Hepatic stellate cell (primary cell): ENCODE measurements at places on chromosomes 11 and 22.

- DNase-seq = no peak
These were observed 24.7 kb downstream of the LUZP2 start for GRCh38 chr11:24521601-24522000.

- no peak for DNase-seq
These were observed 227.6 kb upstream of the PITPNB start for GRCh38 chr22:28146401-28147314.

DNA sequence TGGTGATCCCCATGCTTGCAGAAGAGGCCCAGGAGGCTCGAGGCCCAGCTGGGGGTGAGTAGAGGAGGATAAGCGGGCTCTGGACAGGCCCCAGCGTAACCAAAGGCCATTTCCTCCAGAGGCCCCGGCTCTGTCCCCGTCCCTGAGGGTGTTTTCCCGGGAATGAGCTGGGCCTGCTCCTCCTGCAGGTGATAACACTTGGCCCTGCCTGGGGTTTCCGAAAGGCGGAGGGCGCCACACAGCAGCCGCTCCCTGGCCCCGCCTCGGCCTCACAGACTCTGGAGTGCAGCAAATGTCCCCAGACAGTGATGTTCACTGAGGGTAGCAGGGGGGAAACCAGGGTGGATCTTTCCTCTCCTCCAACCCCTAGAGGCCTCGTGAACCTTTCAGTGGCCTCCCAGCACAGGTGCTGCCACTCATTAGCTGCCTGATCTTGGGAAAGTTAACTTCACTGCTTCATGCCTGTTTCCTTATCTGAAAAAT lies 10.5 kb upstream of the MGAT3 start:
- DNase-seq = no peak

GRCh38 chr11:986270-986951 lies 50.1 kb downstream of the MUC6 start:
- DNase-seq = no peak

DNA sequence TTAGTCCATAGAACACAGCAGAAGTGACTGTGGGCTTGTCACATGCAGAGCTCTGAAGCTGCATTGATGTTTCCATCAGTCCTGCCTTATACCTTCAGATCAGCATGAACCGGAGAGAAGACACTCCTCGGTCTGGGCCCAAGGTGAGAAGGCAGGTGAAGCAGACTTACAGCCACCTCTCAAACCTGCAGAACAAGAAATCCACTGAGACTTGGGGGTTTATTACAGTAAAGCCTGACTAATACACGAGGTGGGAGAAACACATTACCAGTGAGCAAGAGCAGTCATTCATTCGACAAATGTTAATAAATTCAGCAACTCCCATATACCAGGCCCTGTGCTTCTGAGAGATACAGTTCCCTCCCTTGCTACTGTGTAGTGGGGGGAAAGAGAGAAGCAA lies 279.0 kb downstream of the DDX10 start:
- no peak for DNase-seq

DNA sequence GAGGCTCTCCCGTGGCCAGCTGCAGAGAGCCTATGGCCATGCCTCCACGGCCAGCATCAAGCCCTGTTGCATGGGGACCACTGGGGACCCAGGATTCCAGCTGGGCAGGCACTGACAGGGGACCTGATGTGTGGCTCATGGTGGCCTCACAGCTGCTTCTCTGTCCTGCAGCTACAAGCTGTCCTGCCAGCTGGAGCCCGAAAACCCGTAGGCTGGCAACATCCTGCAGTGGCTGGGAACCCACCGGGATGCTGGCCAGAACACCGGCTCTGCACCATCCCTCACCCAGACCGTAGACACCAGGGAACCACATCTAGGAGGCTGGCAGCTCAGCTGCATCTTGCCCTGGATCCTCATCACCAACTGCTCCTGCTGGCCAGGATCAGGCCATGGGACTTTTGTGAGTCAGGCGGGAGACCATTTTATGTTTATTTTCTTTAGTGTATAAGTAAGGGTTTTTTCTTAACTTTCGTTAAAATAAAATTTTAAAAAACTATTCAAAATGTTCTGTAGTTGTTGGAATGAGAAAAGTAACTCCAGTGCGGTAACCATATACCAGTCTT lies 7.9 kb downstream of the RGL4 start:
- DNase-seq = no peak

DNA sequence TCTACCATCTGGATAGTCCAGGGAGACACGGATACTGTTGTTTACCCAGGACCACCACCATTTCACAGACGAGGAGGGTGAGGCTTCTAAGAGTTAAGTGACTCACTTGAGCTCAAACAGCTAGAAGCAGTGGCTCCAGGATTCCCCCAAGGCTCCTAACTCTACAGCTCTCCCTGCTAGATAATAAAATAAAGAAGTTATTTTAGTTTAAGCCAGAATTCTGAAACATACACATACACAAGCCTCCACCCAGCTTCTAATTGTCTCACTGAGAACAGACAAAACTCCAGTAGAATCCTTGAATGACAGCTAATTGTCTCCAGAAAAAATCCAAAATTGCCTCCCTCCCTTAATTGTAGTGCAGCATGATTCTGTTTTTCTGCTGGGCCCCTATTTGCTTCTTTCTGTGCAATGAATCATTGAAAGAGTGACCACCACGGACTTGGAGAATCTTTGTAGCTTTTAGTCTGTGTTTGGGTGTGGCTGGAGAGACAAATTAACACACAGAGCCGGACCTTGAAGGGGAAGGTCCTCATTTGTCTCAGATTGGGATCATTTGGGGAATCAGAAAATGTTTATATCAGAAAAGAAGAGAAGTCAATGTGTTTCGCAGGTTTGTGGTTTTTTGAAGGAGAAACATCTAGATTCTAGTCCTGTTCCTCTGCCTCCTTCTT lies 64.9 kb downstream of the COMMD9 start:
- no peak for DNase-seq

DNA sequence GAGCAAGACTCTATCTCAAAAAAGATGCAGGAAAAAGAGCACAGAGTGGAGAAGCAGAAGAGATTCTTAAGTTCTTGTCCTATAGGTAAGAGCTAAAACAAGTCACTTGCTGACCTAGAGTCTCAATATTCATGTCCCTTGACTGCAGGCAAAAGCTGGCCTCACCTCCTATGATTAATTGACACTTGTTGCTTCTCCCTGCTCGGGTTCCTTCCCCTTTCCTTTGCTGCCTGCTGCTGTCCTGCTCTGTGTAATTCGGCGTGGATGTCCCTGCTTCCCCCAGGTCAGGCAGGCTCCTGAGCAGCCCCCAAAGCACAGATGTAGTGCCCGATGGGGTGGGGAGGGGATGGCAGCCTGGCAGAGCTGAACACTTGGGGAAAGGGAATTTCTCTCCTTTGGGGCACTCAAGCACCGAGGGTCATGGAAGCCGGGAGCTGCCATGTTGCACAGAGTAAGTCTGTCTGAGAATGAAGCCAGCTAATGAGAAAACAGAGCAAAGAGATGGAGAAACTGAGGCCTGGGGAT lies 60.8 kb upstream of the NUP50 start:
- DNase-seq = no peak

DNA sequence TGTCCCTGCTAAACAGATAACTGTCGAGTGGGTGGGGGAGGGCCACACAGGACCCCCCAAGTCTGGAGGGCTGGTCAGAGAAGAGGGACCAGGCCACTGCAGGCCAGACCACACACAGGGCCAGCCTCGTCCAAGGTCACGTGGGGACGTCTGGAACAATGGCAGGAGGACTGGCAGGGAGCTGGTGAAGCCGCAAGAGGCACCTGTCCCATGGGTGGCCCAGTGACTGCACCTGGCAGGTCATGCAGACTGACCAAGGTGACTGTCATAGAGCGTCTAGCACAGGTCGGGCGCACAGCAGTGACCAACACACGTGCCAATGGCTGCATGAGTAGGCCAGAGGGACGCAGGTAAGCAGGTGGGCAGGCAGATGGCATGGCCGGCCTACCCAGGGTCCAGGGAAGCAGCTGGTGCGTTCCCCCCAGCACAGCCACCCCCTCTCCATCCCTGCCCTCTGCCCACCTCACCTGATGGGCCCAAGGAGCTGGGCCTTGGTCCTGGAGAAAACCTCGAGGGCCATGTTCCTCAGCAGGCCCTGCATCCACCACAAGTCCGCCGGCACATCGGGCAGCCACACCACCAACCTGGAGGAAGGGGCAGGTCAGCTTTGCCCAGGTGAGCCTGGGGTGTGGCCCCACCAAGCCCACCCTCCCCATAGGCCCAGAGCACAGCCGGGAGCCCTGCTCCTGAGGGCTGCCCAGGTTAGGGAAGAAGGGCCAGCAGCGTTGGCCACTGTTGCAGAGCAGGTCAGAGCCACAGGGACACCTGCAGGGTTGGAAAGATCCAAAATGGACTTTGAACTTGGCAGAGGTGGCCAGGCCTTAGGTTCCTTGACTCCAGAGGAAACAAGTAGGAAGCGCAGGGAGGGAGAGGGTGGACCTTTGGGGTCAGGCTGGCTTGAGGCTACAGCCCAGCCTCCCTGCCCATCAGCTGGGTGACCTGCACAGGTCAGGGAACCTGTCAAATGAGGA lies 10.4 kb downstream of the PNPLA5 start:
- no peak for DNase-seq

- peak; percentile 66 for DNase-seq
These were observed 8.0 kb upstream of the TLCD5 start for GRCh38 chr11:120316880-120317688.

- no peak for DNase-seq
These were observed 3.6 kb downstream of the IL18 start for GRCh38 chr11:112160091-112160848.

DNA sequence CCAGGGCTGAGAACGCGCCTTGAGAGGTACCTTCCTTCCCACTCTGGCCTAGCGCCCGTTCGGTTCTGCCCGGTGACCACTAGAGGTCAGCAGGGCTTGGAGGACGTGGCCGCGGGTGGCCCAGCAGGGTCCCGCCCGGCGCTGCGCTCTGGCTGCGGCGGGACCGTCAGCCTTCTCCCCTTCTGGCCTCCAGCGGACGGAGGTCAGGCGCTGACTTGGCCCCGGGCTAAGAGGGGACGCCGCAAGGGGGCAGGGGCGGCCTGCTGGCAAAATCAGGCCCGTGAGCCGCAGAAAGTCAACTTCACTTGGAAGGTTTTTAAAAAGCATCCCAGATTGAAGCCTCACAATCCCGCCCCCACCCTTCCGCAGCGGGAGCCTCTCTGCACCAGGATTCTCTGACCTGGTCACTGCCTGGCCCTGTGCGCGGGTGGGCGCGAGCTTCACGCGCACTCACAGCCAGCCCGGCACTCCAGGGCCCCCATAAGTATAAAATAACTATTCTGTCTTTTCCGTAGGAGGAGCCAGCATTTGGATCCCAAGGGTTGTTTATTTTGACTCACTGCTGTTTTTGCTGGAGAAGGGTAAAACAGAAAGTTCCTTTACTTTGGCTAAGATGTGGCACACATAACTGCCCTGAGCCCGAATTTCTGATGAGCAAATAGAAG lies 23.2 kb upstream of the ZBTB16 start:
- DNase-seq = peak; percentile 48

GRCh38 chr11:17277024-17277584 lies 565 bp downstream of the NUCB2 start:
- peak; percentile 29 for DNase-seq

DNA sequence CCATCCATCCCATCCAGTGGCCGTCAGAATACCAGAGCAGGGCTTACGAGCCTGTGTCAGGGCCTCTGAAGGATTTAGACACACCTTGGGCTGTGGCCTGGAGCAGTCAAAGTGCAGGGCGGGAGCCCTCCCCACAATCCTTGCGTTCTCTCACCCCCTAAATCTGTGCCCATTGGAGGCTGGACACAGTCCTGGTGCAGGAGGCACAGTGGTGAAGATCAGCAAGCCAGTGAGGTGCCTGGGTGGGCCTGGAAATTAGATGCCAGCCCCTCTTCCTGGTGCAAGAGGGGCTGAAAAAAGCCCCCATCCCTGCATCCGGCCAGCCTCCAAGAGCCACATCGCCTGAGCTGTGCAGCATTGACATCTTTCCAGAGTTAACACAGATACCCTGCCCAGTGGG lies 1045.8 kb downstream of the TBC1D22A start:
- no peak for DNase-seq

DNA sequence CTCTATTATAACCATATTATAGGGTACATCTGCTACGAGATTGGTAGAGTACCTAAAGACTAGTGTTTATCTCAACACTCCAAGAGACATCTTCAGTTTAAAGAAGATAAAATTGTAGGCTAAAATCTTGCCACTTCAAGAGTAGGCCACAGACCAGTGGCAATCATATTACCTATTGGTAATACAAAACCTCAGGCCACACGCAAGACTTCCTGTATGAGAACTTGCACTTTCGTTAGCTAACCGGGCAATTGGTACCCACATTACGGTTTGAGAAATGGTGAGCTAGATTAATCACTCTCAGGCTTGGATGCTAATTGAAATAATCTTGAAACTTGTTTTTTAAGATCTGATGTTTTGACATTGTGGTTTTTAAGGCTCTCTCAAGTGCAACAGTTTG lies 772.7 kb downstream of the LRRC4C start:
- DNase-seq = no peak

GRCh38 chr11:132610216-132610615 lies 922.1 kb downstream of the OPCML start:
- DNase-seq = no peak

DNA sequence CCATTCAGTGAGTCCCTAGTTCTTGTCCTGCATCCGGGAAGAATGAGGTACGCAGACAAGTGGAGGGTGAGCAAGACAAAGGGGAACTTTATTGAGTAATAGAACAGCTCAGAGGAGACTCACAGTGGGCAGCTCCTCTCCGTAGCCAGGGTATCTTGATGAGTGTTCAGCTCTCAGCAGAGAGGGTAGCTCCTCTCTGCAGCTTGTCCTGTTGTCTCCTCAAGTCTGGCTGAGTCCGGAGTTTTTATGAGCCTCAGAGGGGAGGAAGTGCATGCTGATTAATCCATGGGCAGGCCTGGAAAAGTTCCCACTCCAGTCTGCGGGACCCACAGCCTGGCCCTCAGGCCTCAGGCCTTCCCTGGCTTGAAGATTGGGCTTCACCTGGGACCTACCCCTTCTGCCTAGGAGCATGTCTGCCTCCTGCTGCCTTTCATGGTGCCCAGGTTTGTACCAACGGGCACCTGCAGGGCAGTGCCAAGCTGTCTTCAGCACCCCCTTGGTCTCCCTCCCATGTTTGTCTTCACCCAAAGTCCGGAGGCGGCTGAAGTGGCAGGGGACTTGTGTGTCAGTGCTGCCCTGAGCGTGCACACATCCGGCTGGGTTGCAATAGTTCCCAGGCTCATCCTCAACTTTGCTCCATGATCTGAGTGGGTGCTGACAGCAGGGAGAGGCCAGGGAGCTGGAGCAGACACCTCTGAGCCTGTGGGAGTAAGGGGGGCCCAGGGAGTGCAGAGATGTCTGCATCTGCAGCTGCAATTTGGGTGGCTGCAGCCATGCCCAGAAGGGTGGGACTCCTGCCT lies 134.2 kb downstream of the LDLRAD3 start:
- DNase-seq = no peak

DNA sequence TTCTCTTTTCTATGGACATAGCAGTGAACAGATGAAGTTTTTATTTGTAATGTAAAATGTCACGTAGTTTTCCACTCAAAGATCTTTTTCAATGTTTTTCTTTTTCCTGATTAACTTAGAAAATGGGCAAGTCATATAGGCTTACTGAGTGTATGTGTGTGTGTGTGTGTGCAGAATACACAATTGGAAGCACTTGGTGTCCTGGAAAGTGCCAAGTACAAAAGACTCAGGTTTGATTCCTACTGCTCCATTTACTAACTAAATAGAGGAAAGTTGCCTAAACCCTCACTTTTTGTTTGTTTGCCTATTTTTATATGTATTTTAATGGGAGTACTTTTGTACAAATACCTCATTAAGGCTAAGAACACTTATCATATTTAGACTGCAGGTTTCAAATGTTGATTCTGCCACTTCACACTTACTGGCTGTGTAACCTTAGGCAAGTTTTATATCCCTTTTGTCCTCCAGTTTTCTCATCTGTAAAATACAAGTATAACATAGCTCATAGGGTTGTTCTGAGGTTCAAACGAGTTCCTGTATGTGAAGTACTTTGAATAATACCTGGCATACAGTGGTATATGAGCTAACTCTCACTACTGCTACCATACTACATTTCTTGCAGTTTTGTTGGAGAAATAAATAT lies 90.1 kb downstream of the TYR start:
- no peak for DNase-seq
